NCI-H774 (cell line): ENCODE measurements at places on chromosomes 3 and 15.

GRCh38 chr3:32238453-32239306 is at the start of gene CMTM8:
TSS of gene CMTM8 (plus strand) at chr3:32238680. CDS start at chr3:32238973, 293 bp downstream.
- peak; percentile 48 for DNase-seq

DNA sequence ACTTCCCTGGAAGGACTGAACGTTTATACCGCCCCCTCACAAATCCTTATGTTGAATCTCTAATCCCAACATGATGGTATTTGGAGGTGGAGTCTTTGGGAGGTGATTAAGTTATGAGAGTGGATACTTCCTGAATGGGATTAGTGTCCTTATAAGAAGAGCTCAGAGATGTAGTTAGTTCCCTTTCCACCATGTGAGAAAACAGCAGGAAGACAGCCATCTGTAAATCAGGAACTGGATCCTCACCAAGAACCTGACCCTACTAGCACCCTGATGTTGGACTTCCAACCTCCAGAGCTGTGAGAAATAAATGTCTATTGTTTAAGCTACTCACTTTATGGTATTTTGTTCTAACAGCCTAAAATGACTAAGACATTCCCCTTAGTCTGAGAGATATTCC is 33.3 kb upstream of the SACM1L start:
- no peak for DNase-seq

GRCh38 chr15:37102305-37103162 is 2.2 kb upstream of the MEIS2 start:
- peak; percentile 45 for DNase-seq

DNA sequence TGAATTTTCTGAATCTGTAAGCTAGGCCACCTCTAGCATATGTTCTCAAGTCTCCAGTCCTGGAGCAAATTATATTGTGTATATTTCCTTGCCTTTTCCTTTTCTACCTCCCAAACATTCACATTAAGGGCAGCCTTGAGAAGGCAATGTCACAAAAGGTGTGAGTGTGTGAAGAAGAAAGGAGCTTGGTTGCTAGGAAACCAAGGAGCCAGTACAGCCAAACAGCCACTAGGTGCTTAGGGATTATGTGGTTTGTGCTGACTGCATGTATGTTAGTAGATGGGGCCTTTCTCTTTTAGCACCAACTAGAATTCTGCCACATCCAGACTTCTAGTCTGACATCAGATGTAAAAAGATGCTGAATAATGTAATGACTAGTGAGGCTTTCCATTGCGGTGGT is 118.8 kb upstream of the DAZL start:
- no peak for DNase-seq

- DNase-seq: no peak
Observed at GRCh38 chr3:32501783-32502117, 902 bp downstream of the CMTM6 start.
